ENCODE measurements at places on chromosomes 13 and 19. TPM values are rescaled to one million over a fixed set of nuclear protein-coding genes. Genes with fewer than 3 reads are reported as not detected.

GRCh38 chr19:7442423-7442822 is 46.4 kb downstream of the PEX11G start:
- ATAC-seq, result no peak

DNA sequence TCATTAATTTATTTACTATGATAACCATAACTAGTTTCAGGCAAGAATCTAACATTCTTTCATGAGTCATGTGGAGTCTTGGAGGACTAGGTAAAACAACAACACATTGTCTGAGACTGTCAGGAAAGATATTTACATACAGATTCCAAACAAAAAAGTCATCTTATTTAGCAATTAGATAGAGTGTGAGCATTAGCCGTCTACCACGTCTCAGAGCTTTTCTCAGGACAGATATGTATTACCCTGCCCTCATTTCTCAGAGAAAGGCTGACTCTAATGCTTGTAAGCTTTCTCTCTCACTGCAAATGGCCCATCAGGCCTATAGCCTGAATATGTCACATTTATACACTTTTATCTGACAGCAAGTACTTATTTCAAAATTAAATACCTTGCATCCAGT is 312.1 kb upstream of the PCDH20 start:
- ATAC-seq, result peak; percentile 93

OR7A5 gene
- 0.18 TPM for total RNA-seq

- peak; percentile 56 for ATAC-seq
Observed at GRCh38 chr19:8004723-8005513, 523 bp downstream of the ELAVL1 start.

GRCh38 chr19:13982773-13983172 is 23.3 kb downstream of the RFX1 start:
- ATAC-seq, result no peak

DNA sequence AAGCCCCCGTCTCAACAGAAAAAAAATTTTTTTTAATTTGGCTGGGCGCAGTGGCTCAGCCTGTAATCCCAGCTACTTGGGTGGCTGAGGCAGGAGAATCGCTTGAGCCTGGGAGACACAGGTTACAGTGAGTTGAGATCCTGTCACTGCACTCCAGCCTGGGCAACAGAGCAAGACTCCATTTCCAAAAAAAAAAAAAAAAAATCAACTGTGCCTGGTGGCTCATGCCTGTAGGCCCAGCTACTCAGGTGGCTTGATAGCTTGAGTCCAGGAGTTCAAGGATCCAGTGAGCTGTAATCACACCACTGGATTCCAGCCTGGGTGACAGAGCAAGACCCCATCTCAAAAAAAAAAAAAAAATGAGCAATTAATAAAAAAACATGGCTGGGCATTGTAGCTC is 1.3 kb upstream of the DOHH start:
- no peak for ATAC-seq

DNA sequence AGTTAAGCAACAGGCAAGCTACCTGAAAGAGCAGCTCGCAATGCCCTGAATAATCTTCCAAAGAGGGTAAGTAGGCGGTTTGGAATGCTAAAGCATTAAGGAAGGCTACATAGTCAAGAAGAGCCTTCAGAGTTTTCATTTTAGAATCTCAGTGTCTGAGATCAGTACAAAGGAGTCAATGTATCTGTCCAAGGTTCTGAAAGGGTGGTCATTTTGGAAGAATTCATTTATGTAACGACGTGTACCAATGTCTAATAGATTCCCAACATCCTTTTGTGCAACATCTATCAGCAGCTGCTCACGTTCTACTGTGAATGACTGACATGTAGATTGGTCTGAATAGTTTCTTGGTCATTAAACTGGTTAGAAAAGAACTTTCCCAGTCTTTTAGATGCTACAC is 15.2 kb downstream of the ZNF665 start:
- ATAC-seq, result no peak

MUC16 gene
- 0.19 TPM for total RNA-seq

DNA sequence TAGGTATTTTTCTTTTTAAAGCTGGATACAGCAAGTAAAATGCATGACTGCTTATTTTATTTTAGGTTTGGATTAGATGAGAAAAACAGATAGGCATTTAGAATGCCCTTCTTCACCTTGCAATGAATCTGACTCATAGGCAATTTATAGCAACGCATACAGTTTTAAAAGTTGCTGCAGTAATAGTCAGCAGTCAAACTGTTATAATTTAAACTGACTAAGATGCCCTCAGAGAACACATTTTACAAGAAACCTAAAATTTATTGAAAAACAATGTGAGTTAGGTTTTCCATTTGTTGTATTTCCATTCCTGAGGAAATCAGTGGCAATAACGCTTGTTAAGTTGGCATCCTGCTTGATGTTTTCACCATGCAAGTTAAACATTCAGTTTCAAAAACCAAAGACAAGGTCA is 1128.2 kb upstream of the PCDH9 start:
- peak; percentile 58 for ATAC-seq

DNA sequence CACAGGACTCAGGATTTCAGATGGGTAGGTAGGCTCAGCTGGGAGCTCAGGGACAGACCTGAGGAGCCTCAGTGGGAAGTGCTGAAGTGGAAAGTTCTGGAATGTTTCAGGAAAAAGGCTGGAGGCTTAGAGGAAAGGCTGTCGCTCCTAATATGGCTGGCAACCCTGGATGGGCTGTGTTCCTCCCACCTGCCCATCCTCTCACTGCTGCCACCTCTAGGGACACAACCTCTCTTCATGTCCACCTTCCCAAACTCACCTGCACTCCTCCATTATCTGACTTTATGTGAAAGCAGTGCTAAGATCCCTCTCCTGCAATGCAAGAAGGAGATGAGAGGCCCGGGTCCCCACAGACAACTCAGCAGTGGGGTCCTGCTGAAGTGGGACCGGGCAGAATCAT is 5.8 kb upstream of the CEACAM21 start:
- no peak for ATAC-seq

MVB12A gene
- total RNA-seq, result 46.7 TPM

FAM216B gene
- total RNA-seq, result 0.17 TPM

ATXN8OS gene
- 0.49 TPM for total RNA-seq

CAPNS1 gene
- 359 TPM for total RNA-seq

ZNF560 gene
- total RNA-seq, result 3.5 TPM

- no peak for ATAC-seq
Observed at GRCh38 chr13:45630791-45631190, 15.3 kb upstream of the ERICH6B start.

ZSCAN4 gene
- total RNA-seq, result 0.46 TPM

GRCh38 chr13:23723471-23723870 is 153.3 kb downstream of the TNFRSF19 start:
- no peak for ATAC-seq

DNA sequence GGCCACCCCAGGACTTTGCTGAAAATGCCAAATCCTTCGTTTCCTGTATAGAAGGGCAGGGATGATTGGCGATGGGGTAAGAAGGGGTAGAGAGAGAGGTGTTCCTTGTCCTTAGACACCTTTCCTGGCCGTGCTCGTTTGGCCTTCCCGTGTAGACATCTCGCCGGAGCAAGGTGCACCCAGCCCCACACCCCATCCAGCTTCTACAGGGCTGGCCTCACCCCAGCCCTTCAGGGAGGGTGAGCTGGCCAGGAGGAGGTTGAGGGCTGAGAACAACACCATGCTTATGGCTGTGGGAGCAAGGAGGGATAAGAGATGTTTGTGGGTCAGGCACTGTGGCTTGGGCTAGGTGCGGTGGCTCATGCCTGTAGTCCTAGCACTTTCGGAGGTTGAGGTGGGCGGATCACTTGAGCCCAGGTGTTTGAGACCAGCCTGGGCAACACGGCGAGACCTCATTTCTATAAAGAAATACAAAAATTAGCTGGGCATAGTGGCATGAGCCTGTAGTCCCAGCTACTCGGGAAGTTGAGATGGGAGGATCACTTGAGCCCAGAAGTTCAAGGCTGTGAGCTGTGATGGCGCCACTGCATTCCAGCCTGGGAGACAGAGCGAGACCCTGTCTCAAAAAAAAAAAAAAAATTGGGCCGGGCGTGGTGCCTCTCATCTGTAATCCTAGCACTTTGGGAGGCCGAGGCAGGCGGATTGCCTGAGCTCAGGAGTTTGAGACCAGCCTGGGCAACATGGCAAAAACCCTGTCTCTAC is 15.5 kb downstream of the SMARCA4 start:
- ATAC-seq, result no peak

CGB8 gene
- total RNA-seq, result 0.38 TPM

DNA sequence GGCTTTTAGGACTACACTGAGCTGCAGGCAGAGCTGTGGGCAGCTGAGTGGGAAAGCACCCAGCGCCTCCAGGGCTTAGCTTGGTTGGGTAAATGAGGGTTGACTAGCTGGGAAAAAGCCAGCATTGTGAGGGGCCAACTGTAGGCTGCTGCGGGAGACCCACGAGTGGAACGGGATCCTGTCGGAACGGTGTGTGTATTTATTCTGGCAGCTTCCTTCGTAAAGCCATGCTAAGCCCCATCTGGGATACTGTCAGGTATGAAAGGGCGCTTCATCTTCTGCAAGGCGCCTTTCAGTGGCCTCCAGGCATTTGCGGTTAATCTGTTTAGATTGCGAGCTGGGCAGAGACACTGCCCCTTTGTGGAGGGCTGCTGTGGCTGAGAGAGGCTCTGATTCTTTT is 39.5 kb upstream of the CNMD start:
- ATAC-seq, result peak; percentile 25

DNA sequence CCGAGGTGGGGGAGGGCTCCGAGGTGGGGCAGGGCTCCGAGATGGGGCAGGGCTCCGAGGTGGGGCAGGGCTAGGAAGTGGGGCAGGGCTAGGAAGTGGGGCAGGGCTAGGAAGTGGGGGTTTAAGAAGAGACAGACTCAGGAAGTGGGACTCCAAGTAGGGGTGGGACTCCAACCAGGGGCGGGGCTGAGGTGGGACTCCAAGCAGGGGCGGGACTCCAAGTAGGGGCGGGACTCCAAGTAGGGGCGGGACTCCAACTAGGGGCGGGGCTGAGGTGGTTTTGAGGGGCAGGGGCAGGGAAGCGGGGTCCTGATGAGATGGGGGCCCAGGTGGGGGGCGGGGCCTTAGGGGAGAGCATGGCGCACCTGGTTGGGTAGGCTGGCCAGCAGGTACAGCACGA is 13.6 kb downstream of the CFD start:
- ATAC-seq, result peak; percentile 56

DNA sequence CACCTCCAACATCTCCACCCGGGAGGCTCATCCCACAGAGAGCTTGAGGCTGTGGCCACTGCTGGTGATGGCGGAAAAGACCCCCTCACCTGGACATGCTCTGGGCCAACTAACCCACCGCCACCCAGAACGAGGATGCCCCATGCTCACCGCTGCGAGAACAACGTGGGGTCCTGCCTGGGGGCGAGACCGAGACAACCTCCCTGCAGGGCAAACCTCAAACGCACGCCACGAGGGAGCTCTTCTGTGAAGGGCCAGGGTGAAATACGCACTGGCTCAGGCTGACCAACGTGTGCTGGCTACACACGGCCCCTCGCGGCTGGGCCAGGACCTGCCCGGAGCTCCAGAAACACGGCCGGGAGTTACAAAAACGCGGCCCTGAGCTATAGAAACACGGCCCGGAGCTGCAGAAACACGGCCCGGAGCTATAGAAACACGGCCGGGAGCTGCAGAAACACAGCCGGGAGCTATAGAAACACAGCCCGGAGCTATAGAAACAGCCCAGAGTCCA is 19.0 kb upstream of the PLPP2 start:
- ATAC-seq, result no peak

GRCh38 chr19:31174948-31175347 is 174.3 kb downstream of the TSHZ3 start:
- ATAC-seq, result no peak

ELSPBP1 gene
- 2.1 TPM for total RNA-seq

DNA sequence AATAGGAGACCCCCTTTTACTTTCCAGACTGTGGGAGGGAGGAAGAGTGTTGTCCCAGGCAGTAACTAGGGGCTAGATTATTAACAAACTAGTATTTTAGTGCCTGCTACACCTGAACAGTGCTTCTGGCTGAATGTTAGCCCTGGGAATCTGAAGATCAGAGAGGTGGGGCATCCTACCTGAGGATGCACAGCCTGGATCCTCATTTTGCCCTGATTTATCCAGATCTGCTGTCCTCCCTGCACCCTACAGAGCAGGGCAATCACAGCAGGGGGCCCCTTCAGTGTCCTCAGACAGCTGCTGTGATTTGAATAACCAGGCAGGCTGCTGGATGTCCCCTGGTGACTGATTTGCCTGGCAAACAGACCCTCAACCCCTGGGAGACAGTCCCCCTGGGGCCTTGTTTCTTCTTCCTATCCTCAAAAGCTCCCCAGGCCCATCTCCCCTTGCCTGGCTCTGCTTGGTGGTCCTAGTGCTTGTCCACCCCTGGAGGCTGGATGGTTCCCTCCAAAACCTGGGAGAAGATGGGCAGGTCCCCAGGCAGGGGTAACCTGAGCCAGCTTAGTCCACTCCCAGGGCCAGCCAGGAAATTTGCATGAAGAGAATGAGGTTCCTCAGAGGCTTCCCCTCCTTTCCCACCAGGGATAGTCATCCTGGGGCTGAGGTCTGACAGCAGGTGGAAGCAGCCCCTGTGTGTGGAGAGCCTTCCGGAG is at the start of gene OVOL3:
Gene OVOL3 (plus strand): TSS at position 657 of the 713 bp plus-strand sequence. CDS start 60 bp downstream, outside the sequence.
- no peak for ATAC-seq

DNA sequence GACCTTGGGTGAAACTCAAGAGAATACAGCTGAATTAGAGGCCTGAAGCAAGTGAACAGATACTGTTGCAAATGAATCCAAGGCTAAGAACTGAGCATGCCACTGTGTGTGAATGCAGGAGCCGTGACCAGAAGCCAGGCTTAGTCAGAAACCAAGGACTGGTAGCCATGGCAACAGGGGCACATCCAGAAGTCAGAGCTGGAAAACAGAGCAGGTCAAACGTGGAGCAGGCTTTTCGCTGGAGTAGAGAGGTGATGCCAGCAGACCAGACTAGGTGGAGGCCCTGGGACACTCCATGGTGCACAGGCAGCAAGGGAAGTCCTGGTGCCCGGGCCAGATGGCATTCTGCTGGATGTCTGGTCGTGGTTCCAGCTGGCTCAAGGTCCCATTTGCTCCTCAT is 564.1 kb downstream of the PCDH9 start:
- peak; percentile 86 for ATAC-seq

ZNF790 gene
- 2.2 TPM for total RNA-seq

- ATAC-seq, result peak; percentile 86
Observed at GRCh38 chr19:39307046-39307821, 11.0 kb downstream of the IFNL1 start.

SLITRK6 gene
- 12.5 TPM for total RNA-seq

NLRP8 gene
- total RNA-seq, result 0.50 TPM

All from motor neuron (in vitro differentiated cells).